ENCODE measurements at places on chromosomes 5 and 9.
A peak's percentile ranks its signal among the peaks of the same experiment; 100 is the strongest.

- DNase-seq, result no peak
Measured at GRCh38 chr5:153863951-153864350, 174.8 kb downstream of the FAM114A2 start.

DNA sequence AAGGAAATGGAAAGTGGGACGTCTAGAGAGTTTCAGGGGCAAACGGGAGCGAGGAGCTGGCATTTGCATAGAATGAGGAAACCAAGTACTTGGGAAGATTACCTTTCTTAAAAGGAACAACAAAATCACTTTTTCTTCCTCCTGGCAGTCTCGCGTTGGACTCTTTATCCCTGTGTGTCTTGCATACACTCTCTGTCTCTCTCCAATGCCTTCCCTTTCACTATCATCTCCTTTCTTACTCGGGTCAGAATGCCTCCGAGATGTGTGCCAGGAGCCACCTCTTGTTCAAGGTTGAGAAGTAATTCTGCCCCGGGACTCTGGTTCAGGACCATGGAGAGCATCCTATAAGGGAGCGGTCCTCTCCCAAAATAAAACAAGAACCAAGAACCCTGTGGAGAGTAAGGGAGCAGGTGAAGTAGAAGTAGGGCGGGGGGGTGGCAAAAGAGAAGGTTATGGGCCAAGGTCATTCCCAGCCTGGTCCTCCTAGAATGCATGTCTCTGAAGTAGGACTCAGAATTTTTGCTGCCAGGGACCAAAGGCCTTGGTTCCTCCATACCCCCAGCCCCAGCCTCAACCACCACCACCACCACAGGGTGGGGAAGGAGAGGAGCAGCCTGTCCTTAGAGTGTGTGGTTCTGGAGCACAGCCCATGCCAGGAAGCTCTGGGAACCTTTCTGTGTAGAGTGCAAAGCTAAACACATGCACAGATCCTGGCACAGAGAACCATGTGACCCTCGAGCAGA, 72.1 kb upstream of the ARAP3 start:
- DNase-seq, result no peak

DNA sequence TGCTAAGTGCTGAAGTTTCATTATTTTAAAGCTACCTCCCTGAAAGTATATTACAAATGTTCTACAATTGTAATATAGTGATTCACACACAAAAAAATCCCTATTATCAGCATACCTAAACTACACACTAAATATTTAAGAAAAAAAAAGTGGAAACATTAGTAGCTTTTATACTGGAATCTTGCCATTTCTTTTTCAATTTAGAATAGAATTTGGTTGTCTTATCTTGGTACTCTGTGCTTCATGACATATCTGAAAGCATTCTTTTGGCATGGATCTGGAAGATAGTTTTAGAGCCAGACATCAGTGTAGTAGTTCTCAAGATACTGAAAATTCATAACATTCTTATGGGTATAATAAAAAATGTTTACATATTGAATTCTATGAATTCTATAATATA, 35.0 kb downstream of the SLC1A3 start:
- DNase-seq, result no peak

GRCh38 chr5:69276422-69277174, 41.9 kb downstream of the CDK7 start:
- DNase-seq, result no peak

DNA sequence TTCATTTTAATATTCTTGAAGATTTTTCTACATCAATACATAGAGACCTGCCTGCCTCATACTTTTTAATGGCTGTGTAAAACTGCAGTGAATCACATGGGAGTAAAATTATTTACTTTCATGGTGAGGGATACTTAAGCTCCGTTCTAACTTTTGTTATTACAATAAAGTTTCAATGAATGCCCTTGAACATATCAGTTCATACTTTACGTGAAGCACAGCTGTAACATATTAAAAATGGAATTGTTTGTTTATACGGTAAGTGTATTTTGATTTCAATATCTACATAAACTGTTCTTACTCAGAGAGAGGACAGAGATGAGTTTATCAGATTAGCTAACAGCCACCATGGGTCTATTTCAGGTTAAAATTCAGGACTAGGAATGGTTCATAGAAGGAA, 155.1 kb downstream of the NR3C1 start:
- DNase-seq, result no peak

DNA sequence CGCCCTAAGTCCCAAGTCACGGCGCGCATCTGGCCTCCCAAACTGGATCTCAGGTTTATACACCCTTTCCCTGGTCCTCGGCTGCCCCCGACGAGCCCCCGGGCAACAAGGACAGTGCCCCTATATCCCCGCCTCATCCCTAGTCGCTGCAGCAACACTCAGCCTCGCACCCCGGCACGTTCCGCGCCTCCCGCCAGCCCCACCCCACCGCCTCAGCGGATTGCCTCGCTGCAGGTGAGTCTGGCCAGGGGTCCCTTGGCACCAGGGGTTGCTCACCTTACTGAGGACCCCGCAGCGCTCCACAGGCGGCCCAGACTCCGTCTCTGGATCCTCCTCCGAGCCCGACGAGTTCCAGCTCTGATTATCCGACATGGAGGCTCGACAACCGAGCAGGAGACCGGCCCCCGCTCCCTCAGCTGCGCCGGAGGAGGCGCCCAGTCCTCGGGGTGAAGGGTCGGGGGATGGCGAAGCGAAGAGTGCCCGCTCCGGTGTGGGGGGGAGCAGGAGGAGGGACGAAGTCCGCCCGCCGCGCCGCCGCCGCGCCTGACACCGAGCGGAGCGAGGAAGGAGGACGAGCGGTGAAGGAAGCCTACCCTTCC, 494 bp downstream of the CERT1 start:
- peak; percentile 95 for DNase-seq

GRCh38 chr9:105270711-105271110, 26.3 kb downstream of the SLC44A1 start:
- no peak for DNase-seq

- DNase-seq, result no peak
Measured at GRCh38 chr5:159878988-159879471, 37.3 kb upstream of the ADRA1B start.

GRCh38 chr9:35932735-35933134, 23.4 kb downstream of the SPAAR start:
- DNase-seq, result no peak
